CMK (cell line): ENCODE measurements at places on chromosomes 2 and 18.

- peak; percentile 2 for DNase-seq
Measured at GRCh38 chr2:127770973-127771735, 39.8 kb downstream of the WDR33 start.

DNA sequence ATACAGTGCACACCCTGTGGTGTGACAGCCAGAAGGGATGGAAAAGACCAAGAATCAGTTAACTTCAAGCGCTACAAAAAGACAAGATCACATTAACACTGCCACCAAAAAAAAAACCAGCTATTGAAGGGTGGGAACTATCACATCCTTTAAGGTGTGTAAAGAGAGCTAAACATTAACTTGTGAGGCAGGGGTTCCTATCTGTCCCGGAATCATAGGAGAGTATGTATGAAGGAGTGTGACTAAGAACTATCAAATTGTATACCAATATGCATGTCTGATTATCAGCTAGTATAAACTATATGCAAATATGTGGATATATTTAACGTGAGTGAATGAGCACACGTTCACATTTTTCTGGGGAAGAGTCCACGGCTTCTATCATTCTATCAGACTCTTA lies 88.4 kb upstream of the DNER start:
- no peak for DNase-seq

- DNase-seq: no peak
Measured at GRCh38 chr2:792687-793086, 115.5 kb upstream of the TMEM18 start.

- no peak for DNase-seq
Measured at GRCh38 chr18:35389095-35389618, 12.0 kb upstream of the ZNF396 start.

DNA sequence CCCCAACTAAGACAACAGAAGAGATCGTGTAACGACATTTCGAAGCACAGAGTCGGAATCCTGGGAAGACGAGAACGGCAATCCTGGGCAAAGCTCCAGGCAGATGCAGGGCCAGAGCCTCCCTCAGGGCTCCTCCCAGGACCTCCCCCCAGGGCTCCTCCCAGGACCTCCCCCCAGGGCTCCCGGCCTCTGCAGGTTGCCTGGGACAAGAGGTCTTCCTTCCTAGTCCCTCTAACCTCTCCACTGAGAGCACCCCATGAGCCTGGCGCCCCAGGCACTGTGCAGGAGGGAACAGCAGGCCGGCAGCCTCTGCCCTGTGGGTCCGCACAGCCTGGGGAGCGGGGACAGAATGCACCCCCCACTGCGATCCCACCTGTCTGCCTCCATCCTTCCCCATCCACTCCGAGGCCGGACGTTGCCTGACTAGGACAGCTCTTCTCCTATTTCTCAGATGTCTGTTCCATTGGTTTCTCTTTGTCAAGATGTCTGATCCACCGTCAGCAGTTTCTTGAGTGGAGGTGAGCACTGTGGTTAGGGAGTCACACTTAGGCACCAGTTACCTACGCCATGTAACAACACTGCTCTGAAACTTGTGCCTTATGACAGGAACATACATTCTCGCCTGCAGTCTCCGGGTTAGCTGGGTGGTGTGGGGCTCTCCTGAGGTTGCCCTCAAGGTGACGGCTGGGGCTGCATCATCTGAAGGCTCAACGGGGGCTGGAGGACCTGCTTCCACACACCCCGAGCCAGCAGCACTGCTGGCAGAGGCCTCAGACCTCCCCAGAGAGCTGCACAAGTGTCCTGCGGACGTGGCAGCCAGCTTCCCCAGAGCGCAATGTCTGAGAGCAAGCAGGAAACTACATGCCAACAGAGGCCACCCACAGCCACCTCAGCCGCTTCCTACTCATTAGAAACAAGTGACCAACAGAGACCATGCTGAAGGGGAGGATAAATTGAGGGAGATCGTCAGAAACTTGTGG lies 28.9 kb downstream of the ADI1 start:
- DNase-seq: no peak

DNA sequence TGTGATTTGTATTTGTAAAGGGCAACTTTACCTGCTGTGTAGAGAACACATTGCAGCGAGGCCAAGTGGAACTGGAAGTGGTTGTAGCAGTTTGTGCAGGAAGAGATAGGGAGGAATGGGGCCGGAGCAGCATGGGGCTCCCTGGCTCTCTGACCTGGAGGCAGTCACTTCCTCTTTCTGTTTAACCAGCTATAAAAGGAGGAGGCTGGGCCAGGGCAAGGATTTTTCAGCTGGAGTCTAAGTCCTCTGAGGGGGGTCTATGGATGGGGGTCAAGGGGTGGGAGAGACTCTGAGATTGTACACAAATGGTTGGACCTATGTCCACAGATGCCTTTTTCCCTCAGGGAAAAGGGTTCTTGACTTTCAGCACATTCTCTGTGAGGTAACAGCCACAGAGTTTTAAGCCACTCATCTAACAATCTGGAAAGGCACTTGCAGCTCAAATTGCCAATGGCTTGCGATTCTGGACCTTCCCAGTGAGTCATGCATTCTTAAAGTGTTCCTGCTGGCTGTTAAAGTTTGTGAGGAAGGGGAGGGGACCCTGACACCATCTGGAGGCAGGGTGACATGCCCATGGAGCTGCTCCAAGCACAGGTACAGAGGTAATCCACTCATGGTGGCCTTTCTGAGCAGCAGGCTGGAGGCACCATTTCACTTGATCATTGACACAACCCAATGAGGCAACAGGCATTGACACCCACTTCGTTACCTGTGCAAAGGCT lies 347.0 kb downstream of the CYRIA start:
- DNase-seq: peak; percentile 65
